Activated CD4-positive, alpha-beta memory T cell treated with anti-CD3 and anti-CD28 coated beads, Interleukin-2, amount 10 ng/mL, durations not matched to agents 7 days and 5 days (primary cell): ENCODE measurements at places on chromosomes 4 and X. TPM values are rescaled to one million over a fixed set of nuclear protein-coding genes. Genes with fewer than 3 reads are reported as not detected.

- no peak overlapping the region for H3K4me3 ChIP-seq
- no peak overlapping the region for H3K27ac ChIP-seq
- H3K36me3 ChIP-seq, result peaks cover 4% of the 10 kb centered on the region
- DNase-seq, result no peak
- H3K27me3 ChIP-seq, result no peaks in the 10 kb centered on the region
These were observed 23.6 kb downstream of the SH3KBP1 start for GRCh38 chrX:19863857-19864223.

DNA sequence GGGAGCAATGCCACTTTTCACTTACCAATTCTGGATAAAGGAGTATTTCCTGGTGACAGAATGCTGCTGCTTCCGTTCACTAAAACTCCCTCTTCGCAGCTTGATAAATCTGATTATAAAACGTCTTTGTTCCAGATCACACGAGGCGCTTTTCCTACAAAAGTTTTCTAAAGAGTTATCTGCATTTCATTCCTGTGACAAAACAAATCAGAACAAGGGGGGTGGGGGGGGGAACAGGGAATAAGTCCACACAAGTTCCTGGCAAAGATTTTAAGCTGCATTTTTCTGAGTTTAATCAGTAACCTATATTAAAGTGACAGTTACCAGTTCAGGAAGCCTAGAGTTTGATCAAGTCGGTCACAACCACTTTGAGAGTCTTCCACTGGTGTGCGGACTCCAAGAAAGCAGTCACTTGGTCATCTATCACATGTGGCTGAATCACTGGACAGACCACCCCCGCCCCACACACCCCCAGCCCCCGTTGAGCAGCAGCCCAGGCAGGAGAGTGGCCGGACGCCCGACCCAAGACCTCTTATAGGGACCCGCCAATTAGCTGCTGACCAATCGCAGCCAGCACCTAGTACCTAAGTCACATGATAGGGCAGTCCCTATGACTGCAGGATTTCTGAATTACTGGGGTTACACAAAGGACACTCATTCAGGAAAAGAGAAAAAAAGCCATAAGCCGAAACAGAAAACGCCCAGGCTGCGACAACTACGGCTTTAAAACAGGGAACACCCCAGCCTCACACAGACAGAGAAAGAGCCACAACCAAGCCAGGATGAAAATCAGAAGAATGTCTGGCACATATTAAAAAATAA is 569.3 kb upstream of the DIPK2B start:
- H3K4me1 ChIP-seq, result peaks cover 59% of the 10 kb centered on the region
- H3K36me3 ChIP-seq, result peaks cover 48% of the 10 kb centered on the region
- peak overlapping the region; percentile 87 for H3K27ac ChIP-seq
- H3K4me3 ChIP-seq, result peak overlapping the region; percentile 86
- H3K27me3 ChIP-seq, result no peaks in the 10 kb centered on the region

Gene ADGRG2
- total RNA-seq, result not detected

- H3K4me3 ChIP-seq, result no peak overlapping the region
- H3K27ac ChIP-seq, result no peak overlapping the region
- DNase-seq, result no peak
- peaks cover 7% of the 10 kb centered on the region for H3K27me3 ChIP-seq
- no peaks in the 10 kb centered on the region for H3K36me3 ChIP-seq
These were observed 80.5 kb downstream of the TBC1D9 start for GRCh38 chr4:140675599-140676231.

DNA sequence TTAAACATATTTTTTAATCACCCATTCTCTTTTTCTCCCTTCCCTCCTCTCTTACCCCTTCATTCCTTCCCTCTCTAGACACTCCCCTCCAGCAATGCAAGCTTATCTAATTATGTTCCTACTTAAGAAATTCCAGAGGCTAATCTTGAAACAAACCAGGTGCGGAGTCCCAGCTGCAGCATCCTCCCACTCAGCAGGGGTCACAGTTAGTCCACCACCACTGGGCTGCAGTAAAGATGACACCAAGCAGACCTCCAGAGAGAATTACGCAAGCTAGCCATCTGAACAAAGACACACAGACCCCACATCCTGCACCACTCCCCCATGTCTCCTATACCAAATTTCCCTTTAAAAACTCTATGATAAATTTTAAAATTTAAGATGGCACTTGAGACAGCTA is 13.9 kb upstream of the SEC24B start:
- peaks cover 3% of the 10 kb centered on the region for H3K4me1 ChIP-seq
- H3K27me3 ChIP-seq, result peaks cover 4% of the 10 kb centered on the region
- no peak overlapping the region for H3K4me3 ChIP-seq
- H3K36me3 ChIP-seq, result no peaks in the 10 kb centered on the region

GRCh38 chr4:150826306-150826705 is 188.8 kb downstream of the LRBA start:
- no peak for DNase-seq
- peaks cover 60% of the 10 kb centered on the region for H3K36me3 ChIP-seq
- H3K4me1 ChIP-seq, result peaks cover 32% of the 10 kb centered on the region
- peak overlapping the region; percentile 32 for H3K27ac ChIP-seq
- no peaks in the 10 kb centered on the region for H3K27me3 ChIP-seq

Gene PASD1
- total RNA-seq, result not detected

Gene ANXA5
- 234 TPM for total RNA-seq

- peak overlapping the region; percentile 40 for H3K27ac ChIP-seq
- H3K4me1 ChIP-seq, result peaks cover 8% of the 10 kb centered on the region
- DNase-seq, result no peak
- H3K27me3 ChIP-seq, result peaks cover 84% of the 10 kb centered on the region
- peaks cover 19% of the 10 kb centered on the region for H3K36me3 ChIP-seq
These were observed 8.0 kb upstream of the PITX2 start for GRCh38 chr4:110630688-110631402.

DNA sequence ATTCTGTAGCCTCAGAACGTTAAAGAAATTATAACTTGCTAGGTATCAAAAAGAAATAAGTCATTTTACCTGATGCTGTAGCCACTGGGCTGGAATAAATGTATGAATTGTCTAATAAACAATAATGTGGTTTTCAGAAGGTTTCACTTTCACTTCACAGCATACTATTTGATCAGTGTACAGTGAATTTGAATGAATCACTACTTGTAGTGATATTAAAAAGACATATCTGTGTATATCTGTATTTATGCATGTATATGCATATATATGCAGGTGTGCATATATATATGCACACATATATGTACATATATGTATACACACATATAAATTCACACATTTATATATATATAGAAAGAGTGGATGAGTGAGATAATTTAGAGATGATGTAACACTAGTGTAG is 440.0 kb upstream of the PCDH10 start:
- DNase-seq, result no peak
- H3K27me3 ChIP-seq, result no peaks in the 10 kb centered on the region
- no peaks in the 10 kb centered on the region for H3K36me3 ChIP-seq
- H3K4me3 ChIP-seq, result no peak overlapping the region
- no peak overlapping the region for H3K27ac ChIP-seq
- no peaks in the 10 kb centered on the region for H3K4me1 ChIP-seq

- no peaks in the 10 kb centered on the region for H3K4me1 ChIP-seq
- H3K36me3 ChIP-seq, result peaks cover 3% of the 10 kb centered on the region
- H3K27me3 ChIP-seq, result peaks cover 2% of the 10 kb centered on the region
These were observed 143.5 kb downstream of the RELL1 start for GRCh38 chr4:37542706-37543105.

DNA sequence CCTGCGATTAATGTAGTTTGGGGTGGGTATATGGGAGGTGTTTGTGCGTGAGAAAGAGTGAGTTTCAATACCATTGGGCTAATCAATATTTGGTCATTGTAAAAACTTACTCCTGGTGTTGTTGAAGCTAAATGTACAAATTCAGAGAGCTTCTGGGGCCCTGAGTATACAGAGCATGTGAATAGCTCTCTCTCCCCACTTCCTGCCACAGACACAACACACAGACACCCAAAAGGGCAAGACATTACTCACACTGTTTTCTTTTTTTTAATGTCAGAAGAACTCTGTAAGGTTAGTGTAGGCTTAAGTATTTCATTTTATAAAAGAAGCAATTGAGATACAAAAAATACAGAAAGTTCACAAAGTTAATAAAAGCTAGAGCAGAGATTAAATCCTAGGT is 151.3 kb upstream of the KCNIP4 start:
- H3K4me3 ChIP-seq, result no peak overlapping the region
- H3K4me1 ChIP-seq, result no peaks in the 10 kb centered on the region
- no peaks in the 10 kb centered on the region for H3K36me3 ChIP-seq
- DNase-seq, result no peak
- H3K27me3 ChIP-seq, result no peaks in the 10 kb centered on the region
- H3K27ac ChIP-seq, result no peak overlapping the region

- H3K27ac ChIP-seq, result no peak overlapping the region
- H3K4me1 ChIP-seq, result no peaks in the 10 kb centered on the region
- H3K36me3 ChIP-seq, result no peaks in the 10 kb centered on the region
- DNase-seq, result no peak
- H3K27me3 ChIP-seq, result no peaks in the 10 kb centered on the region
These were observed 96.7 kb upstream of the PBDC1 start for GRCh38 chrX:76076124-76076523.

- no peak for DNase-seq
- no peak overlapping the region for H3K4me3 ChIP-seq
- no peak overlapping the region for H3K27ac ChIP-seq
- no peaks in the 10 kb centered on the region for H3K4me1 ChIP-seq
- no peaks in the 10 kb centered on the region for H3K27me3 ChIP-seq
- H3K36me3 ChIP-seq, result no peaks in the 10 kb centered on the region
These were observed 373.7 kb upstream of the FTHL17 start for GRCh38 chrX:31445542-31445941.
